ENCODE measurements at places on chromosomes 5 and 9.

DNA sequence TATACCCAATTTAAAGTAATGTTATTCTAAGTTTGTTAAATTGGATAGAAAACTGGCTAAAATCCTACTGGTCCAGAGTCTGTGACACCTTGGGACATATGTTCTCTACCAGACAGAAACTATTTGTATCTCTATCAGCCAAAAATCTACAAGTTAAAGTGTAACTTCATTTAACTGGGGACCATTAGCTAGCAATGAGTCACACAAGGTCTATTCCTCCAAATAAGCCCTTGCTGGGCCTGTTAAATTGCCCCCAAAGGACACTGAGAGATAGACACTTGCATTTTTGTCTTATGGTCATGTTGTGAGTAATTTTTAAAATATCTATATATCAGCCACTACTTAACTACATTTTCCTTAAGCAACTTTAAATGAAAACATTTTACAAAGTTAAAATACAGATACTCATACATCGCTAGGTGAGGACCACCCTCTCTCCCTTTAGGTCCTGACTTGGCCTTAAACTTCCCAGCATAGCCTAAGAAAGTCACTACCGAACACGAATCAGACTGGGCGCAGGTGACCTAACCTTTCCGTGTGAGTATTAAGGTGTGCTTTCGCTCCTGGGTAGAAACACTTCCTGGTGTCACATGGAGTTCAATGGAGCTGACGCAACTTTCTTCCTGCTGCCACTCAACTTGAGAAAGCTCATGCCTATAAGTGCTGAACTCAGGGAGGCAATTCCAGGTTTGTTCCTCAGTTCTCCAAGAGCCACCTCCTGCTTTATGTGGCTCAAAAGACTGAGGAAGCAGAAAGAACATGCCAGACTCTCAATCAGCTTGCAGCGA, 249.1 kb downstream of the DIRAS2 start:
- no peak for DNase-seq

- no peak for DNase-seq
These were observed 188.5 kb upstream of the CCNG1 start for GRCh38 chr5:163248871-163249270.

GRCh38 chr5:180540050-180540694, 46.0 kb downstream of the CNOT6 start:
- no peak for DNase-seq

GRCh38 chr5:147689426-147689825, 93.1 kb downstream of the JAKMIP2 start:
- DNase-seq, result no peak

GRCh38 chr9:130462685-130463540, 18.2 kb downstream of the ASS1 start:
- no peak for DNase-seq
